ENCODE measurements at places on chromosomes 1 and 21. TPM values are rescaled to one million over a fixed set of nuclear protein-coding genes. Genes with fewer than 3 reads are reported as not detected.
A peak's percentile ranks its signal among the peaks of the same experiment; 100 is the strongest.

LCE6A gene
- total RNA-seq = not detected

PRDM16 gene
- 18.0 TPM for total RNA-seq

ZNF695 gene
- 1.0 TPM for total RNA-seq

CALML6 gene
- total RNA-seq = 0.67 TPM

FNDC10 gene
- 12.2 TPM for total RNA-seq

HAO2 gene
- not detected for total RNA-seq

- H3K36me3 ChIP-seq = no peaks in the 10 kb centered on the region
- no peak overlapping the region for H3K4me3 ChIP-seq
- H3K27me3 ChIP-seq = no peaks in the 10 kb centered on the region
- H3K27ac ChIP-seq = peak overlapping the region; percentile 85
- DNase-seq = no peak
Observed at GRCh38 chr1:44677201-44677766, 2.8 kb downstream of the ARMH1 start.

DNA sequence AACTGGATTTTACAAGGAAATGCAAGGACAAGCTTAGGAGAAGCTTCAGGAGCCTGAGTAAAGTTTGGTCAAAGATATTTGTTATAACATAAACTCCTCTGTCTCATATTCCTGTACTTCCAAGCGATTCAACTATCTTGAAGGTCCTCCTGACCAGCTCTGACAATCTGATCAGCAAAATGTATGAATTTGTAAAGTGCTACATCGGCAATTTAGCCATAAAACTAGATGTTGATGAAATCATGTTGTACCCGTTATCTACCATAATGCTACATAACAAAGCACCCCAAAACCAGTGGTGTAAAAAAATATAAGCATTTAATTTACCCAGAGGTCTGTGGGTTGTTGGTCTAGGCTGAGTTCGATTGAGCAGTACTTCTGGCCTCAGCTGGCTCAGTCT lies 19.5 kb upstream of the KRTAP11-1 start:
- H3K27me3 ChIP-seq = no peaks in the 10 kb centered on the region
- H3K4me3 ChIP-seq = no peak overlapping the region
- DNase-seq = no peak
- no peaks in the 10 kb centered on the region for H3K4me1 ChIP-seq

- peaks cover 70% of the 10 kb centered on the region for H3K27me3 ChIP-seq
- H3K27ac ChIP-seq = no peak within 1 kb of the TSS
- peak; percentile 80 for DNase-seq
- H3K4me3 ChIP-seq = peak within 1 kb of the TSS; percentile 99
- H3K36me3 ChIP-seq = peaks cover 5% of the 10 kb centered on the region
Observed at GRCh38 chr1:3651930-3652547, at the start of gene TP73. TSS of gene TP73 (plus strand) at chr1:3652516. CDS start at chr1:3682366, 29,850 bp downstream.

GRCh38 chr21:16773206-16773605 lies 739.6 kb upstream of the CXADR start:
- H3K4me1 ChIP-seq = no peaks in the 10 kb centered on the region
- no peaks in the 10 kb centered on the region for H3K27me3 ChIP-seq
- no peak overlapping the region for H3K4me3 ChIP-seq
- DNase-seq = no peak
- H3K27ac ChIP-seq = no peak overlapping the region

GRCh38 chr1:34380526-34381124 lies 203.9 kb downstream of the C1orf94 start:
- H3K36me3 ChIP-seq = no peaks in the 10 kb centered on the region
- no peak overlapping the region for H3K4me3 ChIP-seq
- H3K4me1 ChIP-seq = no peaks in the 10 kb centered on the region
- DNase-seq = no peak

GRCh38 chr1:233614173-233614742 lies 352 bp downstream of the KCNK1 start:
- no peaks in the 10 kb centered on the region for H3K36me3 ChIP-seq
- DNase-seq = peak; percentile 41
- peaks cover 57% of the 10 kb centered on the region for H3K27me3 ChIP-seq
- peak overlapping the region; percentile 76 for H3K27ac ChIP-seq

DNA sequence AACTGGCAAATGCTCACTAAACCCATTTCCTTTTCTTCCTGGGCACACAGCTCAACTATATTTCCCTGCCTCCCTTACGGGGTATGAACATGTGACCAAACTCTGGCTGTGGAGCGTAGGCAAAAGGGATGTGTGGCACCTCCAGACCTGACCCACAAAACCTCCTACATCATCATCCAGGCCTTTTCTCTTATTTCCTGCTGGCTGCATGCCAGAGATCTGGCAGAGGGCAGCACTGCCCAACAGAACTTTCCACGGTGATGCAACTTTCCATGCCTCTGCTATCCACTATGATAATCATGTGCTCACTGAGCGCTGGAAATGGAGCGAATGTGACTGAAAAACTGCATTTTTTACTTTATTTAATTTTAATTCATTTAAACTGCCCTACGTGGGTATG lies 99.6 kb upstream of the CACNA1E start:
- no peak overlapping the region for H3K27ac ChIP-seq
- no peak overlapping the region for H3K4me3 ChIP-seq
- H3K36me3 ChIP-seq = no peaks in the 10 kb centered on the region
- H3K27me3 ChIP-seq = no peaks in the 10 kb centered on the region
- DNase-seq = no peak
- no peaks in the 10 kb centered on the region for H3K4me1 ChIP-seq

DNA sequence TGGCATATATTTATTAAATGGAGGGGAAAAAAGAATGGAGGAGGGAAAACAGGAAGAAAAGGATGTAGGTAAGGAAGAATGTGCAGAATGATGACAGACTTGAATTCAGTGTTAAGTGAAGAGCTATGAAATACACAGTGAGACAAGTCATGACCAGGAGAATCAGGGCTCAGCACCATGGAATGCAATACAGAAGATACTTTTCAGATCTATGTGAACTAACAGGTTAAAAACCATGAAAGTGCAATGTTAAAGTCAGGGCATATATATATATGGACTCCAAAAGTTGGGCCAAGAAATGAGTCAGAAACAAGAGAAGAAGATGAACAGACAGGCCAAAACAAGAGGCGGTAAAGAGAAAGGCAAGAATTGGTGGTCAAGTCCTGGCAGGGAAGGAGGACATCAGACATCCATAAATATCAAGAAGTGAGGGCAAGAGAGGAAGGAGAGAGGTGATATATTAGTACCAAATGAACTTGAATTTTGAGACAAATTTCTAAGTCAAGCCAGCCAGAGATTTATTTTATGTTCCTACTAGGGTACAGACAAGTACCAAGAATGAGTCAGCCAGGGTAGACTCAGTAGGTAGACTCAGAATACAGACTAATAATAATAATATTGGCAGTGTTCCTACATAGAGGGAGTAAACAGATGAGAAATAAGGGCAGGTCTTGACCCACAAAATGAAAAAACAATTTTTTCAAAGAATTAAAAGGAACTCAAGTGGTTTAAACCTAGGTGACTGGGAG lies 39.5 kb upstream of the MCOLN3 start:
- no peak overlapping the region for H3K4me3 ChIP-seq
- no peak for DNase-seq
- H3K4me1 ChIP-seq = no peaks in the 10 kb centered on the region
- no peaks in the 10 kb centered on the region for H3K27me3 ChIP-seq
- no peaks in the 10 kb centered on the region for H3K36me3 ChIP-seq

DNA sequence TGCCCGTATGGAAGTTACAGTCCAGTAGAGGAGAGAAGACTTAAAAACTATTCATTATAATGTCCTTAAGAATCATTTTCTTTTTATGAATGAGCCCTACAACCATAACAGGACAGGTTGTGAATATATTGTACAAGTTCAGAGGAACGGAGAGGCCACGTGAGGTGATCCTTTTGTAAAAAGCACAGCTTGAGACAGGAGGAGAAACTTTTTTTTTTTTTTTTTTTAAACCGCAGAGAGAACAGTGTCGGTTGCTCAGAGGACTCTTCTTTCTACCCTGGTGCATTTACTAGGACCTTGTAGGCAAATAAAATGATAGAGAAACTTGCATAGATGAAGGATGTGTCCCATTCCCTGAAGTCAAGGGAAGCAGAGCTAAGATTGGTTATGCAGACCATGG lies 32.1 kb downstream of the DYRK1A start:
- H3K27ac ChIP-seq = no peak overlapping the region
- H3K36me3 ChIP-seq = no peaks in the 10 kb centered on the region
- no peak for DNase-seq
- H3K4me3 ChIP-seq = no peak overlapping the region

GRCh38 chr1:31943546-31944184 lies 5.5 kb upstream of the PTP4A2 start:
- no peak for DNase-seq
- no peak overlapping the region for H3K4me3 ChIP-seq
- no peaks in the 10 kb centered on the region for H3K27me3 ChIP-seq
- H3K27ac ChIP-seq = peak overlapping the region; percentile 99
- no peaks in the 10 kb centered on the region for H3K36me3 ChIP-seq
- peaks cover 77% of the 10 kb centered on the region for H3K4me1 ChIP-seq

GRCh38 chr1:205444931-205445645 lies 10.8 kb downstream of the BLACAT1 start:
- no peak for DNase-seq
- H3K4me1 ChIP-seq = peaks cover 15% of the 10 kb centered on the region
- no peak overlapping the region for H3K4me3 ChIP-seq
- H3K36me3 ChIP-seq = no peaks in the 10 kb centered on the region
- no peak overlapping the region for H3K27ac ChIP-seq

DNA sequence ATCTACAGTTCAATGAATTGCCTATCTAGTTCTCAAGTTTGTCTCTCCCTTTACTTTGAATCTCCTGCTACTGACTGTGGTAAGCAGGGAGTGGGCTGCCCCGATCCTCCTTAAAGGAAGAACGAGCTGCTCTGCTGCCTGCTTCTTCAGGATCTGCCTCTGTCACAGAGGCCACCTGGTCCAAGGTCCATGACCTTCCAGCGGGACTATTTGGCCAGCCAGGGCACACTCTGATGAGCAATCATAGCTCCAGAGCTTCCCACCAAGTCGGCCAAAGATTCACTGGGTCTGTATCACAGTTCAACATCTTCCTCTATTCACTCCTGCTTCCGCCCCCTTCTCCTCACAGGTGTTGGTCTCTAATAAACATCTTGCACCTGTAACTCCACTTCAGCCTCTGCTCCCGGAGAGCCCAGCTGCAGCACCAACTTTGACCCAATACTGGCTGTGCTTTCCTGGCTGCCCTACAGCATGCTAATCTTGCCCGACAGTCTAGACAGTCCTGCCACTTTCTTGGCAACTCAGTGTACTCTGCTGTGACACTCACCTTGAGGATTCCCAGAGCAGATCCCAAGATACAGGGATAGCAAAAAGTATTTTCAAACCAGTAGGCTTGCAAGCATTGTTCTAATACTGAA lies 16.9 kb upstream of the MAP10 start:
- H3K4me1 ChIP-seq = no peaks in the 10 kb centered on the region
- no peaks in the 10 kb centered on the region for H3K27me3 ChIP-seq
- H3K4me3 ChIP-seq = no peak overlapping the region
- no peaks in the 10 kb centered on the region for H3K36me3 ChIP-seq

DNA sequence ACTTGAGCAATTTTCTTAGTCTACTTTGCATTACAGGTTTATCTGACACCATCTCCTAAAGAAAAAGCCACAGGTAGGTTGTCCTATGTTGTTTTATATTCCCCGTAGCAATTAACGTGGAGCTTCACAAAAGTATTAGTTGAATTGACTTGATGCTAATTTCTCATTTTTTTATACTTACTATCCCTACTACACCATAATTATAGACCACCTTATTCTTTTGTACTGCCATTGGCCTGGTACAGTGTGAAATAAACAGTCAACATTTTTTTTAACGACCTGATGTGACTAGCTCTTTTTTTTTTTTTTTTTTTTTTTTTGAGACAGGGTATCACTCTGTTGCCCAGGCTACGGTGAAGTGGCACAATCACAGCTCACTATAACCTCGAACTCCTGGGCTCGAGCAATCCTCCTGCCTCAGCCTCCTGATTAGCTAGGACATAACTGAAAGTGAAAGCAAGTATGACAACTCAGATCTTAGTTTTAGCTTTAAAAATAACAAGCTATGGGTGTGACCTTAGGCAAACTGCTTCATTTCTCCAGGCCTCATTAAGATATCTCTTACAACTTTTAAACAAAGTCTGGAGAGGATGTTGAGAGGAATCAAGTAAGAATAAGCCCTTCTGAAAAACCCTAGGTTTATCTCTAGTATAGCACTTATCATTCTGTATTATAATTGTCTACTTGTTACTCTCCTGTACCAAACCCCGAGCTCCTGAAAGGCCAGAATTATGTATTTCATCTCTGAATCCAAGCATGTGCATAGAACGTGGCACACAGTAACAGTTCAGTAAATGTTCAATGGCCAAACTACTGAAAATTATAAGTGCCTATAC lies 49.5 kb downstream of the LUZP1 start:
- H3K4me3 ChIP-seq = no peak overlapping the region
- no peak for DNase-seq
- H3K36me3 ChIP-seq = no peaks in the 10 kb centered on the region
- H3K4me1 ChIP-seq = peaks cover 30% of the 10 kb centered on the region
- peaks cover 3% of the 10 kb centered on the region for H3K27me3 ChIP-seq

DNA sequence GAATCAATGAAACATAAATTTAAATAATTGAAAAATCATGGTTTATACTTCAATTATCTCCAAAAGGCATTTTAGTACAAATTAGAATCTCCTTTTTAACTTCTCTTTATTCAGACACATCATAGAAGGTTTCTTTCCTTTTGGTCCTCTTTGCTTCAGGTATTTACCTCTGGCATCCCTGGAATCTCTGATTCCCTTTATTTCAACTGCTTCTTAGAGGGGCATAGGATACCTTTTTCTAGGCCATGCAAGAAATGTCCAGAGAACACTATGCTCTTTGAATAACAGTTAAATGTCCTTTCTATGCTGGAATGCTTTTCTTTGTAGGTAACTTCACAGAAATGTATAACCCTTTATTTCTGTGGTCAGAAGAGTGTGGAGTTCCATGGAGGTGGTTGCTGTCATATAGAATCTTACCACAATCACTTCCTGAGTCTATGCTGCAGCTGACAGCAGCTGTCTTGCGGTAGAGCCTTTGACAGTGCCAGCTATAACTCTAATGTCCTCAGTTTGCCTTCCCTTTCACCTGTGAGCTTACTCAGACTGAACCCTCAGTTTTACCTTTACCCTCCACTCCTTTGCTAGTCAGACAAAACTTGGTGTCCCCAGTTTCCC lies 8.6 kb downstream of the LAMC2 start:
- no peak overlapping the region for H3K27ac ChIP-seq
- no peaks in the 10 kb centered on the region for H3K36me3 ChIP-seq
- no peaks in the 10 kb centered on the region for H3K4me1 ChIP-seq
- no peak for DNase-seq

GRCh38 chr1:24905979-24906720 lies 23.9 kb downstream of the RUNX3 start:
- no peaks in the 10 kb centered on the region for H3K4me1 ChIP-seq
- H3K36me3 ChIP-seq = no peaks in the 10 kb centered on the region
- no peak for DNase-seq
- peaks cover 39% of the 10 kb centered on the region for H3K27me3 ChIP-seq
- no peak overlapping the region for H3K27ac ChIP-seq

DNA sequence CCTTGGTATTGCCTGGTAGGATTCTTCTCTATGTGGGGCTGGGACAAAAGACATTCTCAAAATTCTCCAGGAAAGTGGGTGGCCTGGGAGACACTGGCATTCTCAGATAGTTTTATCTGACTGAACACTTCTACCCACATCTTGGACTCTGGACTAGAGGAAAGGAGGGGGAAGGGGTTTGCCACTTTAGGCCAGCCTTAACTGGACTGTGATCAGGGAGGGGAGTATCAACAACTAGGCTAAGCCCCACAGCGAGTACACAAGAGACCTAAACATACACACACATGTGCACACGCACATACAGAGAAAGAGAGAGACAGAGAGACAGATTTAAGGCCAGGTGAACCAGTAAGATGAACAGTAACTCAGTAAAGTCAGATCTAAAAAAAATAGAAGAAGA lies 1.2 kb upstream of the SEMA6C start:
- peaks cover 17% of the 10 kb centered on the region for H3K27me3 ChIP-seq
- DNase-seq = no peak
- H3K36me3 ChIP-seq = no peaks in the 10 kb centered on the region
- H3K4me1 ChIP-seq = peaks cover 30% of the 10 kb centered on the region

Data from left lung (tissue), 14 donors.